C1 segment of cervical spinal cord (tissue), 14 donors: ENCODE measurements at places on chromosomes 3 and 15.

DNA sequence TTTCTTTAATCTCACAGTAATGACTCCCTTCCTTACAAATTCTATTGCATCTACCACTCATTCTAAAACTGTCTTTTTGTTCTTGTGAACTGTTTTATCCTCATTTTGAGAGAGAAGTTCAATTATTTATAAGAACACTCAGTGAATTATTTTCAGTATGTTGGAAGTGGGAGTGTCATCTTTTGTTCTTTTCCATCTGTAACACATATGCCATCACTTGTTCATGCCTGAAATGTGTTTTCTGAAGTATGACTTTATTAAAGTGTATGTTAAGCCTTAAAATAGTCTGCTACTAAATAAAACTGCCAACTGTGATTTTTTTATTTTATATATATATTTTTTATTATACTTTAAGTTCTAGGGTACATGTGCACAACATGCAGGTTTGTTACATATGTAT, 623.0 kb upstream of the CBLB start:
- DNase-seq, result no peak

DNA sequence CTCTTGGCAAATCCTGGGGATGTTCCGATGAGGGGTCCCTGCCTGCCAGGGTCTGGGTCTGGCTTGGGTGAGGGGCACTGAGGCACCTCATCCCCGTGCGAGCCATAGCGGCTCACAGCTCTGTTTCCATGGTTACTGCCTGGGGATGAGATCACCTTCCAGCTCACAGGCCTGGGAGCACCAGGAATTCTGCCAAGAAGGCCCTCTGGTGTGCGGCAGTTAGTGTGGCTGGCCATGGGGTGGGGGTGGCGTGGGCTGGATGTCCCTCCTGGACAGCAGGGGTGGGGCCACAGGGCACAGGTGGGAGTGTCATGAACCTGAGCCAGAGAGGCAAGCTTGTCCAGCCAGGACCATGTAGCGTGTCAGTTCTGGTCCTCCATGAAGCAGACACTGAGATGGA, 22.1 kb upstream of the PRR23E start:
- peak; percentile 92 for DNase-seq

DNA sequence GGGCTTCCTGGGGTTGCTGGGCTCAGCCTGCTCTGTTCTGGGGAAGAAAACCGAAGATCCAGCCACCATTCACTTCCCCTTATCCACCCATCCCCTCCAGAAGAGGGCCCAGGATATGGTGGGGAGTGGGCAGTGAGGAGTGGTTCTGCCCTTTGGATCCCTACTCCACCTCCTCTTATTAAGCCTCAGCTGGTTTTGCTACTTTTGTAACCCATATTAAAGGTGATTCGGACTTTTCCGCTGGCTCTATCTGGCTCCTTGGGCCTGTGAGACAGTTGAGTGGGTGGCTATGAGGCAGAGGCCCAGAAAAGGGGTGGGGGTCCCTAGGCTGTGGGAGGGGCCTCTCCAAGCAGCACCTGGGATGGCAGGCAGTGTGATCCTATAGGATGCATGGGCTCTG, 33.8 kb downstream of the NBEAL2 start:
- DNase-seq, result no peak

- DNase-seq, result peak; percentile 62
These were observed 171.0 kb upstream of the UMPS start for GRCh38 chr3:124558991-124559845.

GRCh38 chr15:32802286-32802936, 84.6 kb downstream of the GREM1 start:
- no peak for DNase-seq

- DNase-seq, result no peak
These were observed 188.8 kb downstream of the FEZF2 start for GRCh38 chr3:62184559-62184958.

- no peak for DNase-seq
These were observed 10.6 kb upstream of the SPRED1 start for GRCh38 chr15:38242055-38242454.

- no peak for DNase-seq
These were observed 32.4 kb downstream of the PEAK1 start for GRCh38 chr15:77387365-77388105.

DNA sequence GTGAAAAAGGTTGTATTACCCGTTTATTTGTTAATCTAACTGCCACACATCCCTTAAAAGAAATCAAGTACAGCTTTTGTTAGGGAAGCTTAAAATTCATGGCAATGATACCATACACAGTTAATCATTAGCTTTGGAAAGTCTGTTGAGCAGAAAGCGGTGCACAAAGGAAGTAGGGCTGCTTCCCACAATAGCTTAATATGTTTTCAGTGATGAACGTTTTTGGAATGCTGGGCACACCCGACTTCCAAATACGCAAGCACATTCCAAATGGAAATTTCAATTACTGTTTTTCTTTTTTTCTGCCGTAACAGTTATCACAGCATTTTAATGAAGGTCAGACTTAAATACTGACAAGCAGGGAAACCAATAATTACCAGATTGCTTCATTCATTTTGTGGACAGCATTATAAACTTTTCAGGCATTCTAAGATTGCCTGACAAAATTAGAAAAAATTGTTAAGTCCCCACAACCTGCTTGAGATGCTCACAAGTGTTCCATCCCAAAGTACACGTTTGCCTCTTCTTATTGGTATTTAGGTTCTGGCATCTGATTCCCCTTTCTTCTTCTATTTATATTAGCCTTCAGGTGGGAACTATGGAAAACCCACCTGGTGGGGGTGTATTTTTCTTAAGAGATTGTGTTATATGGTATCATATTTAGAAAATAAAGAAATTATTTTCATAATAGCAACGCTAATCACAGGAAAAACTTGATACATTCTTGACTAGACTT, 1.1 kb upstream of the ECT2 start:
- DNase-seq, result no peak

DNA sequence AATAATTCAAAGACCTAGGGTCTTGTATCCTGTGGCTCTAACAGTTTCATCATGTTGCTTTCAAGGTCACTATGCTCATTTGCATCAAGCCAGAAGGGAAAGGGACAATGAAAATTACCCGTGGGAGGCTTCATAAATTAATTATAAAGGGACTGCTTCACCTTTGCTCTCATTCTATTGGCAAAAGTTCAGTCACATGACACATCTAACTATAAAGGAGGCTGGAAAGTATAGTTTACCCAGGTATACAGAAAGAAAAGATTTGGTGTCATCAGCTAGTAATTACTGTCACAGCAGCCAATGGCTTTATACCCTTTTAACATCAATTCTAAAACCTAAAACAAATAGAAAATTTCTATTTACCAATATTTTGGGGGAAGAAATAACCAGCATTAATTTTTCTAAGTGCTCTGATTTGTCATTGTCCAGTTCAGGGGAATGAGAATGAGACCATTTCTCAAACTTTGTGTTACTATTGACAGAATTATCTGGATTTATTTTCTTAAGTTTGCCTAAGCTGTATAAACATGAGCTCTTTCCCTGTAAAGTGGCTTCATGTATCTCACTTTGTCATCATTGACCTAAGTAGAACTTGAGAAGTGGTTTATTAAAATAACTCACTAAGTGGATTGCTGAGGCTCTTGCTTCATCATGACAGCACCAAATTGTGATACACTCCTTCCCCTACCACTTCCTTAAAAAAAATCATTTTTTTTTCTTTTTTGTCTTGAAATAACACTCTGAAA, 257.7 kb upstream of the PEX5L start:
- DNase-seq, result no peak

GRCh38 chr3:24510030-24510648, 15.5 kb upstream of the THRB start:
- no peak for DNase-seq

GRCh38 chr3:38655708-38656300, 6.3 kb upstream of the SCN5A start:
- no peak for DNase-seq

DNA sequence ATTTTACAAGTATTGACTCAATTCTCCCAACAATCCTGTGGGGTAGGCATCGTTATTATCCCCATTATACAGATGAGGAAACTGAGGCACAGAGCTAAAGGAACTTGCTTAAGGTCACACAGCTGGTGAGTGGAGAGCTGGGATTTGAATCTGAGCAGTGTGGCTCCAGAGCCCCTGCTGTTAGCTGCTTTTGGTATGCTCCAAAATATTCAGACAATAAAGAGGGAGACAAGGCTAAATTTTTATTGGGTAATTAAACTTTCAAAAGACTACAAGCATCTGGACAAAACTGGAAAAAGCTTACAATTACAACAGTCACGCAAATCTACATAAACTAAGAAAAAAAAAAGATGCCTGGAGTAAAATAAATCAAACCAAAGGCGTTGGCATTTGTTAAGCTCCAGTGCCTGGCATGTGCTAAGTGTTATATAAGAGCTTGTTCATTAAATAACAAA, 27.7 kb downstream of the CCDC13 start:
- DNase-seq, result no peak

- no peak for DNase-seq
These were observed 26.1 kb downstream of the DNAJC13 start for GRCh38 chr3:132443421-132443820.

DNA sequence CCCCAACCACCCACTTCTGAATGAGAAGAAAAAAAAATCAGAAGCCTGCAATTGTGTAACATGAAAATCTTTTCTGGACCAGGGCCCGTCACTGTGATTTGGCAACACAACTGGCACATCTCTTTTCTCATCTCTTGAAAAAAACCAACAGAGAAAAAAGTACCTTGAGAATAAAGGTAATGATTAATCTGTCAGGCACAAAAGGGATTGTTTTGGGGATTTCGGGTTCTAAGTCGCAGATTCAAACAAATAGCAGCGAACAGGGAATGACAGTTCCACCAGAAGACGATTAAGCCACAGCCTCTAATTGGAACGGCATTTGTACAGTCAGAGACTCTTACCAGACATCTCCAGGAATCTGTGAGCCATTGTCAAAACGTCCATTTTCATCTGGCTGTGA, at the start of gene AQP9:
Gene AQP9, plus strand, starts transcription at position 276 of the 400 bp plus-strand sequence. CDS start 185 bp downstream, outside the sequence.
- DNase-seq, result no peak

DNA sequence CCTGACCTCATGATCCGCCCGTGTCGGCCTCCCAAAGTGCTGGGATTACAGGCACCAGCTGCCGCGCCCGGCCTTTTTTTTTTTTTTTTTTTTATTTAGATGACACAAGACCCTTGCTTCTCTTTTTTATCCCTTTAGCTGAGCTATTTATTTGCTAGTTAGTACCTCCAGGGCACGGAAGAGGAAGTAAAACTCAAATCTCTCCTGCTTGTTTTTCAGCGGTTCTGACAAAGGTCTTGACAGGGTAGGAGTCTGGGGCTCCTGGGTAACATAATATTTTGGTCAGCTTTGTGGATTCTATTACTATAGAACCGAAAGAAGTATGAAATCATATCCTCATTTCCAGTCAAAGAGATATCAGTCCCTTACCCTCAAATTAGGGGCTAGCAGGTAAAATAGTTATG, 44.0 kb upstream of the ETV5 start:
- DNase-seq, result no peak

DNA sequence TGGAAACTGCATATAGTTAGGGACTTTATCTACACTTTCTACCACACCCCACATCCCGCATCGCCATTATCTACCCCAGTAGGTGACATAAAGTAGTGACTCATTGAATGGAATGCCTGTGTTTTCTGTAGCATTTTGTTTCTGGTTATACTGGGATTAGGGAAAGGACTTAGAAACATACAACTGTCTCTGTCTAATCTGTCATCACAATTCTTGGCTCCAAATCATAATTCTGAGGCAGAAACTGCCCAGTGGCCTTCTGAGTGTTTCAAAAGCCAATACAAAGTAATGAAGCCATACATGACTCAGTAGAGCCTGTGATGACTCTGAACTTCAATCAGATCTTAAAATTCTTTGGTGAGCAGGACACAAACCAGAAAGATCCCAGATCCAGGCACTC, 115.7 kb upstream of the CHRM5 start:
- DNase-seq, result no peak

DNA sequence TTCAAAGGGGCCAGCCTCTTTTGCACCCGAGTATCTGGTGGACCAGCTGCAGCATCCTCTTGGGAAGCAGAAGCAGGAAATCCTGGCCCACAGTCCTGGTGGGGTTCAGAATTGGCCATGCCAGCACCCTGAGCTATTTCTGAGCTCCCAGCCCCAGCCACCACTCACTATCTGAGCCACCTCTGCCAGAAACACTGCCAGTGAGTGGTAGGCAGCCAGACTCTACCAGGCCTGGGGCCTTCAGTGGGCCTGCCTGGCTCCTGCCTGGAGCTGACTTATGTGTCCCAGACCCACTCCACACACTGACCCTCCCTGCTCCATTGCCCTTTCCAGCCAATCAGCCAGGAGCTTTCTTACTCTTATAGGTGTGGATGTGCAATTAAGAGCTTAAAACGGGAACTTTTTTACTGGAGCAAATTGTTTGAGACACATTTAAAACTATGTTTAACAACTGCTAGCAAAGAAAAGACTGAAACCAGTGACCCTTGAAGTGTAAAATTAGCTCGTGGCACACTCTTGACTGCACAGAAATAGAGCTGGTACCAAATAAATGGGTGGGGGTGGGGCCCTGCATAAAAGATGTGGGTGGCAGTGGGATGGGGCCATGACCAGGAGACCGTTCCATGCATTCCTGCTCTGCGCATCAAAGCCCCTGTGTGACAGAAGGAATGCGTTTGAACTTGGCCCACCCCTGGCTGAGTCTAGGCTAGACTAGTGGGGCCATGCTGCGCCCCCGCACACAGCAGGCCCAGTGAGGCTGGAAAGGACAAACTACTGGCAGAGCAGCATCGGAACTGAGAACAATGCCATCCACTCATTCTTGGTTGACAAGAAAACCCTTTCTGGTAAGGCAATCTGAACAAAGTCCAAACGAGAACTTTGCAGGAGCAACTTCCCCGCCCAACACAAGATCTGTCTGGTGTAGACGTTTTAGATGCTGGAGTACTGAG, 48.0 kb downstream of the CTNNB1 start:
- DNase-seq, result no peak

- DNase-seq, result no peak
These were observed 7.3 kb downstream of the ESYT3 start for GRCh38 chr3:138441742-138442141.

GRCh38 chr3:43810797-43811196, 120.1 kb downstream of the ABHD5 start:
- no peak for DNase-seq

- no peak for DNase-seq
These were observed 179.4 kb upstream of the CGNL1 start for GRCh38 chr15:57196865-57197264.

GRCh38 chr3:134274571-134274970, 23.9 kb upstream of the RYK start:
- no peak for DNase-seq

- DNase-seq, result no peak
These were observed 91.1 kb downstream of the VGLL4 start for GRCh38 chr3:11552289-11553264.

GRCh38 chr3:143307613-143308183, 188.1 kb downstream of the CHST2 start:
- DNase-seq, result no peak

GRCh38 chr3:178498871-178499270, 37.4 kb upstream of the KCNMB2 start:
- no peak for DNase-seq

DNA sequence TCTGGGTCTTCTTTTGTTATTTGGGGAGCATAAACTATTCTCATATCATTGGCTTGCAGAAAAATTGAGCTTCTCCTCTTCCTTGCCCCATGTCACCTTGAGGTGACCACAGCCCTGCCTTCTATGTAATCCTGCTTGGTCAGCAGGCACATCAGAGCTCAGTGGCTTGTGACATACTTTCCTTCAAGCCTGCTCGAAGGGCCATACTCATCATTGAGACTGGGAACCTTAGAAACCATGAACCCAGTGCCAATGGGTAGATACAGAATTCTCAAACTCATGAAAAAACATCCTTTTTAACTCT, 3.7 kb upstream of the CCR2 start:
- DNase-seq, result no peak
